ENCODE measurements at places on chromosomes 7 and 10.

- no peak for DNase-seq
These were observed 85.9 kb downstream of the MAD1L1 start for GRCh38 chr7:2146676-2147472.

GRCh38 chr10:19930936-19931893, 115.0 kb downstream of the PLXDC2 start:
- DNase-seq, result no peak

DNA sequence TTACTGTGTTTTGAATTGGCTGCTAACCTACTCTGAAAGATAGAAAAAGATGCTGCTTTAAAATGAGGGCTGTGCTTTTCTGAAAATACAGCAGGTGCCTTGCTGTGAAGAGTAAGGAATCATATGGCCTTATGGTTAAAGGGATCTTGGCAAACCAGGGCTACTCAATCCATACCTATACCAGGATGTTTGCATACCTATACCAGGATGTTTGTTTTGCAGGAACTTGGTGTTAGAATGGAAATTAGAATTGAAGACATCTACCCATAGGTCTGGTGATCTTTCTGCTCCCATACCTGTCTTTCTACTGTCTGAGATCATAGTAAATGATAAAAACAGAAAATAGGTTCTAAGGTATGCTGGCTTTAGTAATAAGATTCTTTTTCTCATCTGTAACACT, 200.2 kb upstream of the C7orf33 start:
- no peak for DNase-seq

GRCh38 chr10:132593389-132593788, 55.8 kb downstream of the INPP5A start:
- no peak for DNase-seq

- no peak for DNase-seq
These were observed 69.6 kb upstream of the VWC2 start for GRCh38 chr7:49703881-49704280.

GRCh38 chr7:28708033-28708951, 249.8 kb downstream of the TRIL start:
- no peak for DNase-seq

DNA sequence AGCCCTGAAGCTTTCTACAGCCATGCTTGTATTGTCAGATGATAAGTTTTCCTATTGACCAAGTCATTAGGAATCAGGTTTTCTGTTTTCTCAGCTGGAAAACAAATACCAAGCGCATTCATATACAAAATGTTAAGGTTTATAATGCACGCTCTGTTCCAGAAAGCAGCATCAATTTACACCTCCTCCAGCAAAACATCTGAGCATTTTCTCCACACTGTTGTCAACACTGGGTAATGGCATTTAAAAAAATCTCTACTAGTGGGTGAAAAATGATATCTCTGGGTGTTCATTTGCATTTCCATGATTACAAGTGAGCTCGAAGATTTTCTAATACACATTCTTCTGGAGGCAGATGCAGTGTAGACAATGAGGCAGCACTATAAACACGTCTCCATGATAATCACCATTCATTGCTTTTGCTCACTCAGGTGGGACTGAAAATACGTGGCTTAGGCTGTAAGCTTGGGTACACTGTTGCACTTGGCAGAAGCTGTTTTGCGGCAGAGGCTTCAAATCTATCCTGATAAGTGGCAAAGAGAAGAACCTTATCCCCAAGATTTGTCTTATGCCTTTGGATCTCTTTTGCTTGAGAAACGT, 114.8 kb upstream of the PLPP4 start:
- DNase-seq, result no peak

GRCh38 chr10:6669269-6669859, 89.3 kb upstream of the PRKCQ start:
- DNase-seq, result no peak

GRCh38 chr7:102834999-102835398, 77.8 kb upstream of the LRRC17 start:
- no peak for DNase-seq

DNA sequence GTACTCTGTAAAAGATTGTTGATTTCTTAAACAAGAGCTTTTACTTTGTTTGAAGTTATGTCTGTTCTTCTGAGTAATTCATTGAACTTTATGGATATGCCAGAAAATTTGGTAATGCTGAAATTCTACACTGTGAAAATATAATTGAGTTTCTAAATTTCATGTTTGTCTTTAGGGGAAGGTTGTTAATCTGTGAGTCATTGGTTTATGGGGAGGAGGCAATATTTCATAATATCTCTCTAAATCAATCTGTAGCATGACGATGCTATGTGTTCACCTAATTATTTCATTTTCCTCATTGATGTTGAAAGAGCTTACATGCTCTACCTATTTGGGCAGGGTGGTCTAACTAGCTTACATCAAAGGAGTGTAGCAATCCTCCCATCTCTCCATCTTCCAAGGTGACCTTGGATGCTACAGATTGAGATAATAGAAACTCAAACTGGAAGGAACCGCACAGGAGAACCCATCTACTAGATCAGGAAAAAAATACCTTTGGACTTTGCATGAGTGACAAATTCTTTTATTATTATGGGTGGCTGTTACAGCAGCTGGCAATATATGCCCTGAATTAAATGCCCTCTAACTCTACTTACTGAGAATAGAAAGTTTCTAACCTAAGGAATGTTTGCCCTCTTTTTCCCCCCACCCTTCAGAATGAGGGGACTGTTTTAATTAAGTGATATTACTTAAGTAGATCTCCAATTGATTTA, 8.4 kb upstream of the SNX13 start:
- no peak for DNase-seq

- no peak for DNase-seq
These were observed 967 bp downstream of the ADARB2 start for GRCh38 chr10:1736144-1736971.

DNA sequence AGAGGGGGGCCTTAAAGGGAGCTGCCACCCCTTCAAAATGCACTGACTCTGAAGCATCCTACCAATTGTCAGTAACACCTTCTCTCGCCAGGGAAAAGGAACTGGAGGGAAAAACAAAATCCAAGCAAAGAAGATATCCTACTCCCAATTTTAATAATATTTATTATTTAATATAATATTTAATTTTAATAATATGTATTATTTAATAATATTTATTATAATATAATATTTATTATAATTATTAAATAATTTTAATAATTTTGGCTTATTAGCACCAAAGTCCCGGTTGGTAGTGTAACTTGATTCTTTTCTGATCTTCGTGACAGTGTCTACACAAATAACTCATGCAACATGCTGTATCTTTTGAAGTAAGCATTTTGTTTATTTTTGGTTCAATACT, 58.6 kb upstream of the AGBL3 start:
- no peak for DNase-seq

- DNase-seq, result no peak
These were observed 92.7 kb downstream of the LSMEM1 start for GRCh38 chr7:112573302-112574039.
